ENCODE measurements at places on chromosomes 3 and 15. TPM values are rescaled to one million over a fixed set of nuclear protein-coding genes. Genes with fewer than 3 reads are reported as not detected.

The ACTC1 gene
- not detected for total RNA-seq

DNA sequence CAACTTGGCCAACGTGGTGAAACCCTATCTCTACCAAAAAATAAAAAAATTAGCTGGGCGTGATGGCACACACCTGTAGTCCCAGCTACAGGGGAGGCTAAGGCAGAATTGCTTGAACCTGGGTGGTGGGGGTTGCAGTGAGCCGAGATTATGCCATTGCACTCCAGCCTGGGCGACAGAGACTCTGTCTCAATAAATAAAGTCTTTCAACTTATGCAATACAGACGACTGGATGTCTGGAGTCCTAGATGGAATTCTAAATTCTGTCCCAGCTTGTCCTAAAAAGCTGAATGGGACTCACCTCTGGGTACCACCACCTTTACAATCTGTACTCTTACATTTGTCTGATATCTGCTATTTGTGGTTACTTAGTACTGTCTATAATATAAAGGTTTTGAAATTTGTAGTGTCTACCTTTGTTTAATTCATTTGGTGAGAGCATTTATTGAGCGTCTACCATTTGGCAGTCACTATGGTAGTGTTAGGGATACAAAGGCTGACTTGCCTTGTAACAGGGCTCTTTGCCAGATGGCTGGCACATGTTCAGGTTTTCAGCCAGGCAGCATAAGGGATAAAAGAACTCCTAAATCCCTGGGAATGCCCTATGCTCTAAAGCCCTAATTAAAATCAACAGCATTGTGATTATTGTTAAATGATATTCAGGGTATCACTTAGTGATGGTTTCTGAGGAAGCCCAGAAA is 7.2 kb upstream of the ZNF609 start:
- DNase-seq, result no peak

DNA sequence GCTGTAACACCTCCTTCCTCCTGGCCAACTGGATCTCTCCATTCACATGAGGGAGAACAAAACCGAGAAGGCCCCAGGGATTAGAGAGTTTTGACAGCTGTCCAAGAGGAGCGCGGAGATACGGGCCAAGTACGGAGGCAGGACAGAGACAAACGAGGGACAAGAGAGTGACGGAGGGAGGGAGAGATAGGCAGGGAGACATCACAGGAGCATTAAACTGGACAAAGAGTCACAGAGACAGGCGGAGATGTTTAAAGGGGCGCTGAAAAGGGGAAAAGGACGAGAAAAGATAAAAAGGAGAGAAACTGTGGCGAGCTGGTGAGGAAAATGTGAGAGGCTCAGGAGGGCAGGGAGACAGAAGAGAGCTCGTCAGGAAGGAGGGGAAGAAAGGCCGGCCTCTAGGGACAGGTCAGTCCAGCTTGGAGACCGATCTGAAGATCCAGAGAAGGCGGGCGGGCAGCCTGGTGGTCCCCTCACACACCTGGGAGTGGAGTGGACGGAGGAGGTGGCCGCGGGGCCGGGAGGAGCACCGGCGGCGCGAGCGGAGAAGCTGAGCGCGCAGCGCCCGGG is 40.5 kb upstream of the ROPN1 start:
- no peak for DNase-seq

DNA sequence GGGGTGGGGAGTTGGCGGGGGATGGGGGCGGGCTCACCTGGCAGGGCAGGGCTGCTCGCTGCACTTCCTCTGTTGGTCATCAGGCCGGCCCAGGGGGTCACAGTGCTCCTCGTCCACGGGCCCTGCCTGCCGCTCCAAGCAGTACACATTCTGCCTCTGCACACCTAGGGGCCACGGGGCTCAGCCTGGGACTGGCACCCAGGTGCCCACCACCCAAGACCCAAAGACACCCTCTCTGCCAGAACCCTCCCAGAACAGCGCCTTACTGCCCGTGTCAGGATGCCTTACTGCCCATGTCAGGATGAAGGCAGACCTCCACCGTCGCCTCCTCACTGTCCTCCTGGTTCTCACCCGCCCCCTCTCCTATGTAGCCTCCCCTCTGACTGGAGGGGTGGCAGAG is 43.2 kb downstream of the ADAMTS7 start:
- no peak for DNase-seq

DNA sequence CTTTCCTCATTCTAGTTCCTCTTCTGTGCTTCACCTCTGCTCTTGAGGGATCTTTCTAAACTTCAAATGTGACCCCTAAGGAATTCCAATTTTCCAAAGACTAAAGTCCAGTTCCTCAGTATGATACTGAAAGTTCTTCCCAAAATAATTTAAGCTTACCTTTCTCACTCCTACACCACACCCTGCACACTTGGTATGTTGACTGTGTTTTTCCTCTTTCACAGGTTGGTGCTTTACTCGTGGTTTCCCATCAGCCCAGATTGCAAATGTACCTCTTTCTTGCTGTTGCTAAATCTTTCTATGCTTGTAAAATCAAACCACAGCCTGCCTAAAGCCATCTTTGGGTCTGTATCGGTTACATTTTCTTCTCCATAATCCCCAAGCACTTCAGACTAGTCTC is 30.5 kb upstream of the CLDN16 start:
- DNase-seq, result no peak

All from activated naive CD4-positive, alpha-beta T cell treated with anti-CD3 and anti-CD28 coated beads, Interleukin-2, amount 50 U/mL, for 72 hours (primary cell).